ENCODE measurements at places on chromosomes 2 and 18.
A peak's percentile ranks its signal among the peaks of the same experiment; 100 is the strongest.

DNA sequence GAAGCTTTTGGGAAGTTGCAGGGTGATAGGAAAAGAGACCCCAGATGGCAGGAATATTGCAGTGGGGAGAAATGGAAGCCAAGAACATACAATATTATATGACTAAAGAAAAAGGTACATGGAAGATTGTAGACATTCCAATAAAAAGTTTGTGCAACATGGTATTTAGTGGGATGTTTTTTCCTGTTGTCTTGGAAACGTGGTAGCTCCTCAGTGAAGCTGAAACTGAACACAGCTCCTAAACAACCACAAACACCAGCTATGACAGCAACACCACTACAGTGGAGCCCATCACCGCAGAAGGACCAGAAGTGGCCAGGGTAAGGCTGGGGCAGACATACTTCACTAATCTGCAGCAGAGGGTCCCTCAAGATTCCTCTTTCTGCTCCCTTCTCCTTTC is 246.8 kb downstream of the CDH20 start:
- DNase-seq: no peak

GRCh38 chr2:182826064-182826463 is 40.4 kb downstream of the FRZB start:
- no peak for DNase-seq

GRCh38 chr2:234462218-234462992 is 34.5 kb downstream of the ARL4C start:
- DNase-seq: no peak

DNA sequence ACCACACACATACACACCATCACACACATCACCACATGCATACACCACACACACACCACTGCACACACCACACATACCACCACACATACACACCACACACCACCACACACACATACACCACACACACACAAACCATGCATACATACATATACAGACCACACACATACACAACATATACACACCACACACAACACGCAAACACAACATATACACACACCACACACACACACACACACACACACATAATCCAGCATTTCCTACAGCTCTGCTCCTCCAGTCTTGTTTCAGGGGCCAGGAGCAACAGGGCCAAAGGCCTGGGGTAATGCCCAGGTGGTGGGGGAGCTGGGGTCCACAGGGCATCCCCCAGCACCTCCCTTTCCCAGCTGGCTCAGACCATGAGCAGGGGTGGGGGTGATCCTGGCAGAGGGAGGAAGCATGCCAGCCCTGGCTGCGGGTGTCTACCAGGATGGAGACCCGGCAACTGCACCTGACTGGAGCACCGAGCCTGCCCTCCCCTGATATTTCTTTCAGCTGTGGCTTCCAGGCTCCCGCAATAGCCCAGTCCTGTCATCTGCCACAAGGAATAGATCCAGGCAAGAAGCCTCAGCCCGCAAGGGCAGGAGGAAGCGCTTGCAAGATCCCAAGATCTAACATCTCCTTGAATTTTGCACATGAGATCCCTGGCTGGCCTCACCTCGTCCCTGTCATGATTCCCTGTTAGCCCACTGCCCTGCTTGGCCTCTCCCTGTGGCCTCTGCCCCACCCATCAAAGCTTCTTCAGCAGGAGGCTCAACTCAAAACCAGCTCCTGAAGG is 196.9 kb downstream of the TNS1 start:
- no peak for DNase-seq

GRCh38 chr2:19541884-19542283 is 183.5 kb upstream of the OSR1 start:
- no peak for DNase-seq

DNA sequence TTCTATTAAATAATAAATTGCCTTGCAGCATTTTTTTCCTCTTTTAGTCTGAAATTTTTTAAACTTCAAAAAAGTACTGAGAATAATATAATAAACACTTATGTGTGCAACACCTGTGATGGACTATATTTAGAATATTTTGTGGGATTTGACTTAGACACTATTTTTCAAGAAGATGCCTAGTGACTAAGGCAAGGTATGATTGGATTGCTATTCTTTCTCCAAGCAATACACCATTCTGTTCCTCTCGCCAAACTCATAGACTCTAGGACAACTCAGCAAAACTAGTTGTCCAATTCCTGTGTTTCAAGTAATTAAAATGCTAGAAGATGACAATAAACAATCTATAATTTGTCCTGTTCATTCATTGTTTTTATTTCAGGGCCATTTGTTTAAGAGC is 75.9 kb downstream of the METTL4 start:
- no peak for DNase-seq

GRCh38 chr2:43218702-43219382 is 7.6 kb downstream of the ZFP36L2 start:
- peak; percentile 49 for DNase-seq

- DNase-seq: no peak
Observed at GRCh38 chr2:105711394-105711793, 33.3 kb upstream of the NCK2 start.
